NCI-H2029 (cell line): ENCODE measurements at places on chromosomes 2 and 18.
A peak's percentile ranks its signal among the peaks of the same experiment; 100 is the strongest.

- DNase-seq: no peak
These were observed 2.4 kb downstream of the CYP27C1 start for GRCh38 chr2:127217470-127218325.

DNA sequence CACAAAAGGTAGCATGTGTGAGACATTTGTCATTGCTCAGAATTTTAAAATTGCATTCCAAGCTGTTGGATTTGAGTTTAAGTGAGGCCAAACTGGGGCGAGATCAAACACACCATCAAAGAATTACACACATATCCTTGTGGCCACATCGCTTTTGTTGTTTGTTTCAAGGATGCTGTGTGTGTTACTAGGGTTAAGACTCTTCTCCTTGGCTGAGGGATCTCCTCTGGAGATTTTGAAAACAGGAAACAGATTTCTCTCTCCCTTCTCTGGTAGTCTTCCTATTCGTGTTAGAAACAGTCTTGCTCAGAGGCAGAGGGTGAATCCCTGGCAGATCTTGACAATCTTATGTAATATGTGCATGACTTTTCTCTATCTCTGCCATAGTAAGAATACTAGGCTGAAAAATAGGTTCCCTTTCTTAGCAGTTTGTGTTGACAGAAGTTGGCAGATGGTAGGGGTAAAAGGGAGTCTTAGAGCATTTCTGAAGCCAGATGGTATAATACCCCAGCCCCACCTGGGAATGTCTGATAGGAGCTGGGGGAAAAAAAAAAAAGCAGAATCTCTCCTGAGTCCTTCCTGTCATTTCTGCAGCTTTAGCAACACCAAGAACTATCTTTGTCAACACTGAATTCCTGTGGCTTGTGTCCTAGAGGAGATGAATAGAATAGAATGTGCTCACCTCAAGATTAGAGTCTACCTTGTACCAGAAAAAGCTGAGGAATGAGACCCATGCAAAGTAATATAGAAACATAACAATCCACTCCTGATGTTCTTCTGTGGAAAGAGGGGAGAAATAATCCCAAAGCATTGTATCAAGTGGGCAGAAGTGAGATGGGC is 101.8 kb downstream of the XRCC5 start:
- DNase-seq: no peak

DNA sequence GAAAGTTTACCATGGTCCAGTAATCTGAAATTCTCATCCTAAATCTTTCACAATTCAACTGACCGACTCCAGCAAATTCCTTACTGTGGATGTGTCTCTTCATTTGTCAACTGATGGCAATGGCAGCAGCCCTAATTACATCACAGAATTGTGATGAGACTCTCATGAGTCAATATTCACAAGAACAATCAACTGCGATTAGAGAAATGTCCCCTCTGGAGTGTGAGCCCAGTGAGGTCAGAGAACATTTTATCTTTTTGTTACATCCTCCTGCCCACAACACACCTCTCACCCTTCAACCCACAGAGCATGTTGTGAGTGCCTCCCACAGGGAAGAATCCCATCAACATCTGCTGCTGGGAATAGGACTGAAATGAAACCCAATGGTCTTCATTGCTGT is 73.6 kb downstream of the CD226 start:
- DNase-seq: no peak

GRCh38 chr2:96868555-96869280 is 1.2 kb downstream of the SEMA4C start:
- peak; percentile 46 for DNase-seq

DNA sequence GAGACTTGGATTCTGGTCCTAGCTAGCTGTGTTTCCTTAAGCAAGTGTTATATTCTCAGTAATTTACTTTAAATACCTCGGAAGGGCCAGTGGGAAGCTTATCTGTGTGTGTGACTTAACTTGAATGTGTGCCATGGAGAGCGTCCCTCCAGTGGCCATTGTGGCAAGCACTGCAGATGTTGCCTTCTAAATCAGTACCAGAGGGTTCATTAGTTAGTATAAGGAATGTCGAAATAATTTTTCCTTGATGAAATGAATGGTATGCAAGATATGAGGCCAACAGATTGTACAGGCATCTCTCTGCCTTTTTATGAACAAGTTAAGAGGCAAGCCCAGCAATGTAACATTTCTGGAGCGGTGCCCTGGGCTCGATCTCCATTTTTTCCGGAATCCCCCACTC is 52.0 kb downstream of the FBXO36 start:
- no peak for DNase-seq

- DNase-seq: no peak
These were observed 269.2 kb upstream of the PXDN start for GRCh38 chr2:2013476-2013875.

DNA sequence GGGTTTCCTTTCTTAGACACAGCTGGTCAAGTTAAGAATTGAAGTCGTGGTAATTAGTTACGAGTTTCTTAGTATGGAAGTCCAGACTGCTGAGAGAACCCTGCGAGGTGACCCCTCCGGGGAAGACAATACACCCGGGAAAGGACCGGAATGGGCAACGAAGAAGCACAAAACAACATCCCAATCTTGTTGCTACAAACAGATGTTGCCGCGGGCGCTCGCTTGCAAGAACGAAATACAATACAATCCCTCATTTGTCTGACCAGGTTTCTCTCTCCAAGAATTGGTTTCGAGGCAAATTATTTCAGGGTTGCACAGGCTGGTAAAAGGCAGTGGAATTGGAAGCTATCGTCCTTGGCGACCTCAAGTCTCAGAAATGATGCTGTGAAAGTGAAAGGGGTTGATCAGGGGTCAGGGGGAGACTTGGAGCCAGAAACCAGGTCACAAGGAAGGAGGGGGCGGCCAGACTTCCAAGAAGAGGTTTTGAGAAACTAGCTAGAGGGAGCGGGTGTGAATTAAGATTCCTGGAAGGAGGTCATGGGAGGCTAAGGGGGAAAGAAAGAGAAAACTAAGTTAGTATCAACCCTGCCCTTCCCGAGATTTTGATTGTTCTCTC is 401.9 kb downstream of the HRH4 start:
- DNase-seq: no peak

- DNase-seq: peak; percentile 16
These were observed 316.8 kb upstream of the KCNH7 start for GRCh38 chr2:163155279-163155883.

- no peak for DNase-seq
These were observed 42.1 kb downstream of the TGIF1 start for GRCh38 chr18:3491981-3492555.

DNA sequence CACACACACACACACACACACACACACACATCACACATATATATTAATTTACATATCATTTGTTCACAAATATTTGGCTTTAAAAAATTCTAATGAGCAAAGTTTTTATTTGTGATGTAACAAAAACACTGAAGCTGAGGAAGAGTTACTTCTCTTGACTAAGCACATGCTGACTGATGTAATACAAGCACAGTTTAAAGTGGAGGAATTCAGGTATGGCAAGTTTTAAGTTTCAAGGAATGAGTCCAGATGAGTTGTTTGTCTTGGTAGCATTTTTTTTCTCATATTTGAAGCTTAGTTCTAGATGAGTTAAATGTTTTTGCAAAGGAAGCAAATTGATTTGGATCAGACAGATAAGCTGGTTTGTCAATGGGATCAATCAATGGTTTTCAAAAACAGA is 20.2 kb upstream of the CALCRL start:
- no peak for DNase-seq

DNA sequence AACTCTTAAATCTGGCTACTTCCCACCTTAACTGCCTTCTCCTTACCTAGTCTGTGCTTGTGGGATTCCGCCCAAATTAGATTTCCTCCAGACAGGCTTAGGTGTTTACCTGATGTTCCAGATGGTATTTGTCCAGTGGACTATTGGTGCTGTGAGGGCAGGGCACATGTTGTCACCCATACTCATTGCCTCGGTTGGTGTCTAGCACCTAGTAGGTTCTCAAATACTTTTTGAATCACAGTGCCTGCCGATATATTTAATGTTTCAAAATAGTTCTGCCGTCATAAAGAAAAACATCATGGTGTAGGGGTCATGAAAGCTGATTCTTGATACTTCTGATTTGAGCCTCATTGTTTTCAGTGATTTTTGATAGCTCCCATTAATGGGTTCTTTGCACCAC is 1.1 kb downstream of the SEPTIN2 start:
- DNase-seq: no peak

GRCh38 chr2:7813541-7814292 is 868.1 kb upstream of the ID2 start:
- DNase-seq: no peak

- no peak for DNase-seq
These were observed 64.4 kb upstream of the FOSL2 start for GRCh38 chr2:28327956-28328922.

DNA sequence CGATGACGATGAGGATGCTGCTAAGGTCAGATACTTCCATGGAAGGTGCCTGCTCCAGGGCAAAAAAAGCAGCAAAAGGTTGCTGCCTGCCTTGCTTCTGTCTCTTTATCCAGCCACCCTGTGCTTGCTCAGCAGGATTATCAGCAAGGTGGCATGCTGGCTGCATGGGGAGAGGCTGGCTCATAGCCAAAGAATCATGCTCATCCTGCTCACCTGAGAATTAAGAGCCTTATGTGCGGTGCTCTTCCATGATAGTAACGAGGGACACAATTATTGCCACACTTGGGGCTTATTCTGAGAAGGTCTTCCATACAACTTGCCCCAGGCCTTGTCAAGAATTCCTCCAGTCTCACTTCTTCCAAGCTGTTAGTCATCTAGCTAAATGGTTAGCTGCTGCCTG is 60.4 kb upstream of the SEC11C start:
- DNase-seq: peak; percentile 57

DNA sequence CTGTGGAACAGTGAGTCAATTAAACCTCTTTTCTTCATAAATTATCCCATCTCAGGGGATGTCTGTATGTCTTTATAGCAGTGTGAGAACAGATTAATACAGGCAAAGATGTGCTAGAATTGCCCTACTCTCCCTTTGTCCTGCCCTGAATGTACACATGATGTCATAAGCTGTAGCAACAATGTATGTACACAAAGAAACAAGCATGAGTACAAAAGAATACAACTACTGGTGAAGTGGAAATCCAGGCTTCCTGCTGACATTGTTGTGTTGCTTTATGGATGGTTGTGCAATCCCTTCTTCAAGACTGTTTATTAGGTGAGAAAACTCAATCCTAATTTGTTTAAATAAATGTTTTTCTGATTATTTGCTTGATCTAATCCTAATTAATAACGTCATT is 446.6 kb downstream of the DSC3 start:
- no peak for DNase-seq

DNA sequence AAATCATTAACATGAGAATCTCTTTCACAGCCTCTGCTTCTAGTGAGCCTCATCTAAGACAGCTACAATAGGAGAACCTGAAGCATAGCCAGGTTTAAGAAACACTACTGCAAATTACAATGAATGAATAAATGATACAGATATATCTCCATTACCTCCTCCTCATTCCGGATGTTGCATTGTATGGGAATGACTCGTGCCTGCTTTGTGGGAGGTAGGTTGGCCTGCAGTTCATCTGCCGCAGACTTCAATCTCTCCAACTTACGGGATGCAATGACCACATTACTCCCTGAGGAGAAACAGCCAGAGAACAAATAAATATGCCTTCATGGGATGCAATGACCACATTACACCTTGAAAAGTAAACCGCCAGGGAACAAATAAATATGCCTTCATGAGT is 15.4 kb downstream of the PECR start:
- no peak for DNase-seq
